Naive thymus-derived CD8-positive, alpha-beta T cell (primary cell): ENCODE measurements at places on chromosomes 7 and 10. TPM values are rescaled to one million over a fixed set of nuclear protein-coding genes. Genes with fewer than 3 reads are reported as not detected.

The TEX47 gene
- not detected for polyA plus RNA-seq

The TAS2R3 gene
- not detected for polyA plus RNA-seq

The UNCX gene
- polyA plus RNA-seq, result not detected

The GPER1 gene
- not detected for polyA plus RNA-seq

The TRIM50 gene
- polyA plus RNA-seq, result not detected

The AGBL3 gene
- polyA plus RNA-seq, result 3.2 TPM

The GLCCI1 gene
- polyA plus RNA-seq, result 9.0 TPM

The IGF2BP3 gene
- polyA plus RNA-seq, result 0.09 TPM

The GFRA1 gene
- polyA plus RNA-seq, result not detected

The SFXN4 gene
- polyA plus RNA-seq, result 18.3 TPM

The GNGT1 gene
- polyA plus RNA-seq, result not detected

The VPS37D gene
- polyA plus RNA-seq, result not detected

The TMEM26 gene
- polyA plus RNA-seq, result not detected

The CRPPA gene
- 0.10 TPM for polyA plus RNA-seq
